ENCODE measurements at places on chromosomes 11 and 22.

DNA sequence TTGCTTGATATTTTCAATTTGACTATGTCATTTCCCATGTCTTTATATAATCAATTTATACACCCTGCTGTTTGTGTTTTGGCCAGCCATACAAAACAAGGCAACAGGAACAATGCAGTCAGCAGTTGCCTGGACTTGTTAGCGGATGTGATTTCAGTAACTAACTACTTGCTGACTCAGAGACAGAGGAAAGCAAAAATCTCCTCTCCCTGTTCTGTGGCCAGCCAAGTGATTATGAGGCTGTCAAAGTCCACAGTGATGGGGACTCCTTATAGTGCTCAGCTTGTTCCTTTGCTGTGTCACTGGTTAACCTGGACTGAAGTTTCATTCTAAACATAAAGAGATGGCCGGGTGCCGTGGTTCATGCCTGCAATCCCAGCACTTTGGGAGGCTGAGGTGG is 32.6 kb upstream of the APLP2 start:
- peak; percentile 70 for DNase-seq

- DNase-seq = peak; percentile 57
Observed at GRCh38 chr11:35289821-35290220, 129.5 kb downstream of the SLC1A2 start.

GRCh38 chr11:121540627-121541026 is 87.9 kb upstream of the SORL1-AS1 start:
- DNase-seq = no peak

- DNase-seq = no peak
Observed at GRCh38 chr22:44545773-44546172, 47.7 kb upstream of the RTL6 start.

GRCh38 chr11:130061017-130061416 is 8.7 kb upstream of the APLP2 start:
- no peak for DNase-seq

GRCh38 chr22:49614966-49615965 is 212.4 kb downstream of the BRD1 start:
- no peak for DNase-seq

Data from non-pigmented ciliary epithelial cell (primary cell).